ENCODE measurements at places on chromosomes 2 and 18. TPM values are rescaled to one million over a fixed set of nuclear protein-coding genes. Genes with fewer than 3 reads are reported as not detected.

Gene PDCD1
- total RNA-seq: 3.3 TPM

Gene TIGD1
- total RNA-seq: 2.4 TPM

Gene PLA2R1
- 2.3 TPM for total RNA-seq

GRCh38 chr2:80147690-80148089 lies 156.9 kb downstream of the LRRTM1 start:
- no peak overlapping the region for H3K4me3 ChIP-seq
- no peaks in the 10 kb centered on the region for H3K4me1 ChIP-seq
- H3K27ac ChIP-seq: no peak overlapping the region
- no peaks in the 10 kb centered on the region for H3K36me3 ChIP-seq
- H3K27me3 ChIP-seq: no peaks in the 10 kb centered on the region

- no peaks in the 10 kb centered on the region for H3K4me1 ChIP-seq
- H3K27me3 ChIP-seq: no peaks in the 10 kb centered on the region
- no peak overlapping the region for H3K4me3 ChIP-seq
- H3K36me3 ChIP-seq: no peaks in the 10 kb centered on the region
Measured at GRCh38 chr2:59073286-59073685, 832.2 kb upstream of the FANCL start.

- H3K4me1 ChIP-seq: peaks cover 28% of the 10 kb centered on the region
- peak overlapping the region; percentile 57 for H3K27ac ChIP-seq
- H3K27me3 ChIP-seq: no peaks in the 10 kb centered on the region
- H3K36me3 ChIP-seq: no peaks in the 10 kb centered on the region
- DNase-seq: peak; percentile 36
Measured at GRCh38 chr2:174004905-174005605, 39.9 kb upstream of the SP3 start.

DNA sequence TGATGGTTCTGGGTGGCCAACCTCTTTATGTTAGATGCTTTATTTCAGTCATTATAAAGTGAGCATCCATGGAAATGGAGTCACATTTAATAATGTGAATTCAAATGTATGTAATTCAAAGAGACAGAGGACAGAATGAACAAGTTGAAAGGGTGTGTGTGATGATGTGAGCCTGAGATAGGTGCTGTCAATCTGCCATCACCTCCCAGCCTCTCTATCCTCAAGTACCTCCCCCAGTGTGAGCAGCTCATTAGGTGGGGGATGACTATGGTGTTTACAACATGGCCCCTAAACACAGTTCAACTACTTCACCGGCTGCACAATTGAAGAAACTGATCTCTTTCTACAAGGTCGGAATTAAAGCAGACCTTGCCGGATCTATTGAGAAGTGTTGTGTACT lies 74.7 kb upstream of the IGFBP5 start:
- H3K27me3 ChIP-seq: no peaks in the 10 kb centered on the region
- H3K27ac ChIP-seq: no peak overlapping the region
- H3K36me3 ChIP-seq: no peaks in the 10 kb centered on the region
- peaks cover 41% of the 10 kb centered on the region for H3K4me1 ChIP-seq

DNA sequence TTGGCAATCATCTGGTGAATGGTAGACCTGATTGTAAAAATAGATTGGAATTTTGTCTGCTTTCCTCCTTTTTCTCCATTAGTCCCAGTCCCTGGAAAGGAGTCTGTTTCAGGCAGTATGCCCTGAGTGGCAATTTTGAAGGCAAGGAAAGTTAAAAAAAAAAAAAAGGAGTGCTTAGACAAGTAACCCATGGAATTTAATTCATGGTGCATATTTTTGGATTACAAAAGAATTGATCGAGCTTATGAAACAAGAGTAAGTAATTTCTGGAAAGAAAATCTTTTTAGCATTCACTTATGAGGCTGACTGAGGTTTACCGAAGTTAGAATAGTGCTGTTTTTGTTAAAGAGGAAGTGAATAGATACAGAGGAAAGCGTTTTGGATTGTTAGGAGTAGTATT lies 29.4 kb upstream of the TMEM178A start:
- H3K27me3 ChIP-seq: no peaks in the 10 kb centered on the region
- H3K4me1 ChIP-seq: peaks cover 22% of the 10 kb centered on the region
- H3K4me3 ChIP-seq: no peak overlapping the region
- H3K36me3 ChIP-seq: no peaks in the 10 kb centered on the region
- no peak overlapping the region for H3K27ac ChIP-seq
- no peak for DNase-seq

- peaks cover 11% of the 10 kb centered on the region for H3K36me3 ChIP-seq
- peak overlapping the region; percentile 91 for H3K4me3 ChIP-seq
- peak overlapping the region; percentile 99 for H3K27ac ChIP-seq
- H3K4me1 ChIP-seq: peaks cover 83% of the 10 kb centered on the region
Measured at GRCh38 chr18:3451989-3452749, 2.2 kb downstream of the TGIF1 start.

GRCh38 chr2:36407413-36407812 lies 51.8 kb downstream of the CRIM1 start:
- H3K4me1 ChIP-seq: peaks cover 82% of the 10 kb centered on the region
- H3K27me3 ChIP-seq: no peaks in the 10 kb centered on the region
- DNase-seq: no peak

GRCh38 chr18:67553437-67553836 lies 36.9 kb upstream of the DSEL start:
- no peaks in the 10 kb centered on the region for H3K36me3 ChIP-seq
- DNase-seq: no peak
- no peak overlapping the region for H3K27ac ChIP-seq
- no peak overlapping the region for H3K4me3 ChIP-seq

DNA sequence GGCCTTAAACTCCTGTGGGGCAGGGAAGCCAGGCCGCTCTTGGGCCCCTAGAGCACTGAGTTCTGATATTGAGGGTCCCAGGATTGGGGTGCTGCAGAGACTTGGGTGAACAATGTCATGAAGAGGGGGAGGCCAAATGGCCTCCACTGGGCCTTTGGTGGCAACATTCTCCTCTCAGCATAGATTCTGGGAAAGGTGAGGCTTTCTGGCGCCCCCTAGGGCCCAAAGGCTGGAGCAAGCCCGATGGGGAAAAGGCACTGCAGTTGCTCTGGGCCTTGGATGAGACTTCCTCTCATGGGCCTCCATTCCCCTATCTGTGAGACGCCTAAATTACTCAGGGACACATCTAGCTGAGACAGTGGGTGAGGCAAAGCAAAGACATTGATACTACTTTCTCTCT lies 84.8 kb downstream of the ACAA2 start:
- peaks cover 19% of the 10 kb centered on the region for H3K27me3 ChIP-seq
- H3K27ac ChIP-seq: no peak overlapping the region
- H3K4me1 ChIP-seq: peaks cover 13% of the 10 kb centered on the region
- no peaks in the 10 kb centered on the region for H3K36me3 ChIP-seq
- no peak for DNase-seq

GRCh38 chr2:88615822-88616221 lies 11.4 kb downstream of the EIF2AK3 start:
- H3K36me3 ChIP-seq: peaks cover 7% of the 10 kb centered on the region
- no peak overlapping the region for H3K27ac ChIP-seq
- H3K4me1 ChIP-seq: peaks cover 53% of the 10 kb centered on the region
- no peaks in the 10 kb centered on the region for H3K27me3 ChIP-seq

DNA sequence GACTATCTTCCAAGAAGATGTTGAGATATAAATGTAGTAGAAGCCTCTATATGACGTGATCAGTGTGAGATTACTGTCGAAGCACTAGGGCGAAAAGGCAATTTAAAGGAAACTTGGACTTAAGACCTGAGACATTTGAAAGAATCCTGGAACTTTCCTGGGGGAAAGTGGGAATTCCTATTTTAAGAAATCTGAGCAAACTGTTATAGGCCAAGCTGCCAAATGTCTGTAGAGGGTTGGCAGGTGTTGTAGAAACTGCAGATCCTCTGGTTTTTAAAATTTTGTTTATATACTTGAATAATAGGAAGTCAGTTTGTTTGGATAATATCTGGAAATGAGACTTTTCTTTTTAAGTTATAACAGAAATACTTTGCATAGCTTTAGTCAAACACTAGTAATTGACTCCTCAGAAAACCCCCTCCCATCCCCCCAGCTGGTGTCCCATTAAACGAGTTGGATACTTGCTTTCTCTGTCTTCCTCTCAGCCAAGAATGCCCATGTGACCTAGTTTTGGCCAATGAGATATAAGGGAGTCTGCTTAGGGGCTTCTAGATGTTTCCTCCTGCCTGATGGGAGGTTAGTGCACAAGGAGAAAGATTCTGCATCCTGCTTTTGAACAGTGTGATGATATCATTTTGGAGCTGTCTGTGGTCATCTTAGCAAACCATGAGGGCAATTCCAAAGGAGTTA lies 61.2 kb downstream of the MOGAT1 start:
- no peaks in the 10 kb centered on the region for H3K36me3 ChIP-seq
- no peak for DNase-seq
- H3K27me3 ChIP-seq: no peaks in the 10 kb centered on the region
- no peak overlapping the region for H3K27ac ChIP-seq
- H3K4me1 ChIP-seq: peaks cover 29% of the 10 kb centered on the region
